DMS153 (cell line): ENCODE measurements at places on chromosomes 4 and X.

- no peak for DNase-seq
Observed at GRCh38 chrX:134369576-134369975, 90.4 kb upstream of the HPRT1 start.

DNA sequence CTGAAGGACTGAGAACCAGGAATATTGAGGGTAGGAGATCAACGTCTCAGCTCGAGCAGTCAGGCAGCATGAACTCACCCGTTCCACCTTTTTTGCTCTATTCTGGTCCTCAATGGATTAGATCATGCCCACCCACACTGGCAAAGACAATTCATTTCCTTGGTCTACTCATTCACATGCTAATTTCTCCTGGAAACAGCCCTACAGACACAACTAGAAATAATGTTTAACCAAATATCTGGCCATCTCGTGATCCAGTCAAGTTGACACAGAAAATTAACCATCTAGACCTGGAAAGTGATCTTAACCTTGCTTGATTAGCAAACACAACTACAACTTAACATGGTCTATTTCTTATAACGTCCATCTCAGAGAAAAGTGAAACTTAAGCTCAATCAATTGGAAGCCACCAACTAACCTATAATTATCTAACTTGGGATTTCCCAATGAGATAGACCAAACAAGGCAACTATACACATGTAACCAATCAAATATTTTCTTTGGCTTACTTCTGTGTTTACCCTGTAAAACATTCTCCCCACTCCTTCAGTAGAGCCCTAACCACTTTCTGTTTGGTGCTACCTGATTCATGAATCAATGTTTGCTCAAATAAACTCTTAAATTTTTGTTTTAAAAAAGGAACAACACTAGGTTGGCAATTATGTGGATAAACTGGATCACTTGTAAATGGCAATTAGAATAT is 69.7 kb upstream of the MAMLD1 start:
- DNase-seq = peak; percentile 32

GRCh38 chr4:27368781-27369180 is 508.1 kb downstream of the STIM2 start:
- DNase-seq = no peak

- DNase-seq = no peak
Observed at GRCh38 chr4:152075253-152075928, 314.6 kb upstream of the GATB start.

GRCh38 chr4:156138781-156139280 is 185.2 kb upstream of the CTSO start:
- no peak for DNase-seq
